ENCODE measurements at places on chromosomes 7 and 10.

DNA sequence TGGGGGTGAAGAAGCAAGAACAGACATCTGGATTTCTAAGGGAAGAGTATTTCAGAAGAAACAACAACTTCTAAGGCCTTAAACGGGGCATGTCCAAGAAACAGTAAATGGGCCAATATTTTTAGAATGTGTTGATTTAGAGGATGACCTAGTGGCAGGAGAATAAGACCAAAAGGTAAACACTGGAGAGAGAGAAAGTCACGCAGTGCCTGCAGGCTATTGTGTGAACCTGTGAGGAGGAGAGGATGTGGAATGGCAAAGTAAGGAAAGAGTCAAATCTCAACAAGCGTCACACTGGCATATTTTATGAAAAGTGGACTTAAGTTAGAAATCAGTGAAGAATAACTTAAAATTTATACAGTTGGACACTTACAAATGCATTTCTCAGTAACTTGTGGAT, 78.1 kb upstream of the EGFR start:
- no peak for ATAC-seq

DNA sequence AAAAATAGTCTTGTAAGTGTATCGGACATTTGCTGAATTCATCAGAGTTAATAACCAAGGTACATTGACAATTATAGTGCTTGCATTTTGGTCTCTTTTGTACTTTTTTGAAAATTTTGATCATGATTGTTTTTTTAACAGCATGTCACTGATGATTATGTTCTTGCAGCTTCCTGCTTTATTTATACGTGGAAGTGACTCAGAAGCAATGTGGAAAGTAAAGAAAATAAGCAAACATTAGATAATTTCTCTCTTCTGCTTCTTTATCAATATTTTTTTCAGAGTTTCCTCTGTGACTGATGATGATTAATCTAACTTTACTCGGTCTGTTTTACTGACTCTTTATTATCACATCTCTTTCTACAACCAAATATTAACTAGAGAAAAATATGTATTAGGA, 1351.9 kb downstream of the REEP3 start:
- ATAC-seq: no peak

- ATAC-seq: no peak
Measured at GRCh38 chr7:83873459-83873858, 224.5 kb upstream of the SEMA3E start.

- no peak for ATAC-seq
Measured at GRCh38 chr10:19426034-19426433, 377.4 kb downstream of the MALRD1 start.

- no peak for ATAC-seq
Measured at GRCh38 chr7:33466203-33466602, 336.8 kb downstream of the BBS9 start.

GRCh38 chr7:5408777-5409176, 14.9 kb downstream of the TNRC18 start:
- no peak for ATAC-seq

Measured in activated T-helper 17 cell treated with anti-CD3 and anti-CD28 coated beads, Interleukin-2, amount 50 U/mL, for 72 hours (primary cell).